ENCODE measurements at places on chromosomes 6 and 20.

DNA sequence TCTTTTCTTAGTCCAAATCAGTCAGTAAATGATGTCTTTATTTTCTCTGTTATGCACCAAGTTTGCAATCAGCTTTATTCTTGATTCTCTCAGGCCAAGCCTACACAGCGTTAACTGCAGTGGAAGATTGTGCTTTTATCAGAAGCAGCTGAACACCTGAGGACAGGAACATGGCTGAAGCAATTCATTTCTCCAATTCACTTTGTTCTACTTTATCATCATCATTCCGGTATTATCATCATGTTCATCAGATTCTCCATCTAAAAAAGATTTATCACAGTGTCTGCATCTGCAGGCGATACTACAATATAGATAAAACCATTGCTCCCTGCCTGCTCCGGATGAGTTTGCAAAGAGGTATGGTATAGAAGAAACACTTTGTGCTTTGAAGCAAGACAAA, 68.1 kb upstream of the STMND1 start:
- DNase-seq: no peak

GRCh38 chr20:13006825-13007224, 1.9 kb upstream of the SPTLC3 start:
- no peak for DNase-seq

GRCh38 chr6:67175101-67175500, 1460.0 kb upstream of the ADGRB3 start:
- DNase-seq: no peak

DNA sequence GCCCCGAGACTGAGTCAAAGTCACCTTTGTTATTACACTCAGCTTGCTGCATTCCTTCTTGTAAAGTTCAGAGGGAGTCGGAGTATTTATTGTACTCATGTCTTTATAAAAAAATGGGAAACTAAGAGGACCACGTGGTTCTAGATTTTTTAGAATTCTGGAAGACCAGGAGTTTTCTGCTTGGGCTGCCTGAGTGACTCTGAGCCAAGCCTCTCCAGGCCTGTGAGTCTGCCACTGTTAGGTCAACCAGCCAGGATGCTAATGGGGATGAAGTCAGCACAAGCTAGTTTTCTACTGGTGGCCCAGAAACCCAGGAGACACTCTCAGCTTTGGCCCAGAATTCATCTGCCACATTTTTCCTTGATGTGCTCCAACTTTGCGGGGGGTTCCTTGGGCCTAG, 453.5 kb upstream of the SULF2 start:
- no peak for DNase-seq

DNA sequence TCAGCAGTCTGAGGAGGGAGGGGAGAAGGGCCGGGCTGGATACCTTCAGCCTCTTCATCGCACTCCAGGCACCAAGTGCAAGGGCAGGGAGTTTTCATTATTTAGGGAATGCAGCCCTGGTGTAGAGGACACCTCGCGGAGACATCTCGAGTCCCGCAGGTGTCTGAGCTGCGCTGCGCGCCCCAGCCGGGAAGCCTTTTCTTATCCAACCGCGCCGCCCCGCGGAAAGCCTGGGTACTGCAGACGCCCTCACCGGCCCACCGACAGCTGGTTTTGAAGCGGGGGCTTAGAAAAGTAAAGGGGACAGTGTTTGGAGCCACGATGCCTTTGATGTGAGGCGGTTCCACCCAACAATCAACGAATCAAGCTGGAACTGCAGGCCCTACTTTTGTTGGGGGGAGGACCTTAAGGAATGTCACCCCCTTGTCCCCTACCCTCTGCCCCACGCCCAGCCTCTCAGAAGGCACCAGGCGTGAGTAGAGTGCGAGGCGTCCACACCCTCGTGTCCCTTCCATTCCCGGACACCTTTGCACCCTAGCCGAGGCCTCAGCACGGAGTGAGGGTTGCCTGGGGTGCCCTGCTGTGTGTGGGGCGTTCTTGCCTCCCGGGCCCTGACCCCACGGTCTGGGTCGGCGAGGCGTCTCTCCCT, 8.6 kb downstream of the NKX2-2 start:
- DNase-seq: peak; percentile 59

GRCh38 chr6:158060455-158061360, 79.0 kb downstream of the SYNJ2 start:
- DNase-seq: no peak

DNA sequence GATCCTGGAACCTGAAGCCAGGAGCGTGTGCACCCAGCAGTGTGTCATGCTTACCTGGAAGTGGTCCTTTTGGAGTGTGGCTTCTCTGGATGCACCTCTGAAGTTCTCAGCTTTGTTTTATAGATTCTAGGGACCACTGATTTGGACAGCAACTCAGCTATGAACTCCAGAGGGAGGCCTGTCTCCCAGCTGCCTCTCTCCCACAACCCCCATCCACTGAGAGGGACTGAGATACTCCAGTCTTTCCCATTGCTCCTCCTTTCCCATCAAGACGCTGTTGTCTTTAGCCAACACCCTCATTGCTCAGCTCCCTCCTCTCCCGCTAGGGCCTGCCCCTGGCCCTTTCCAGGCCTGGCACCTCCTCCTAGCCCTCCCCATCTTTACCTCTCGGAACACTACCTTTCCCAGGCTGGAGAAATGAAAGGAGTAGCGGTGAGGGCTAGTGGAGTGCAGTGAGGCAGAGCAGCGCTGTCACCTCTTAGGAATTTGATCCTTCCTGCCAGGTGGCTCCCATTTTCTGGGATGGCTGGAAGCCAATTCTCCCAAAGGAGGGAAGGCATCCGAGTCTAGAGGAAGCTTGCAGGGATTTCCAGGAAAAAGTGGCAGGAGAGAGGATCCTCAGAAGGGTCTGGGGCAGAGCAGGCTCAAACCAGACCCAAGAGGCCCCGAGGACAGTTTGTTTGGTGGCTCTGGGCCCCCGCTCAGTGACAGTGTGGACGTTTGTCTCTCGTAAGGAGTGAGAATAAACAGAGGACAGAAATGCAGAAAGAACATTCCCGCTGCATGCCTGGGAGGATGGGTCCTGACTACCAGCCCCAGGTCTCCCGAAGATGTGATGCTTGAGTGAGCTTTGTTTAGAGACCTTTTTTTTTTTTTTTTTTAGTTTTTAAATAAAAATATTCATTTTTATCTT, at the start of gene LRRN4:
TSS of gene LRRN4 (minus strand) at position 285 of the 913 bp plus-strand sequence. CDS start 1,261 bp downstream, outside the sequence.
- no peak for DNase-seq

DNA sequence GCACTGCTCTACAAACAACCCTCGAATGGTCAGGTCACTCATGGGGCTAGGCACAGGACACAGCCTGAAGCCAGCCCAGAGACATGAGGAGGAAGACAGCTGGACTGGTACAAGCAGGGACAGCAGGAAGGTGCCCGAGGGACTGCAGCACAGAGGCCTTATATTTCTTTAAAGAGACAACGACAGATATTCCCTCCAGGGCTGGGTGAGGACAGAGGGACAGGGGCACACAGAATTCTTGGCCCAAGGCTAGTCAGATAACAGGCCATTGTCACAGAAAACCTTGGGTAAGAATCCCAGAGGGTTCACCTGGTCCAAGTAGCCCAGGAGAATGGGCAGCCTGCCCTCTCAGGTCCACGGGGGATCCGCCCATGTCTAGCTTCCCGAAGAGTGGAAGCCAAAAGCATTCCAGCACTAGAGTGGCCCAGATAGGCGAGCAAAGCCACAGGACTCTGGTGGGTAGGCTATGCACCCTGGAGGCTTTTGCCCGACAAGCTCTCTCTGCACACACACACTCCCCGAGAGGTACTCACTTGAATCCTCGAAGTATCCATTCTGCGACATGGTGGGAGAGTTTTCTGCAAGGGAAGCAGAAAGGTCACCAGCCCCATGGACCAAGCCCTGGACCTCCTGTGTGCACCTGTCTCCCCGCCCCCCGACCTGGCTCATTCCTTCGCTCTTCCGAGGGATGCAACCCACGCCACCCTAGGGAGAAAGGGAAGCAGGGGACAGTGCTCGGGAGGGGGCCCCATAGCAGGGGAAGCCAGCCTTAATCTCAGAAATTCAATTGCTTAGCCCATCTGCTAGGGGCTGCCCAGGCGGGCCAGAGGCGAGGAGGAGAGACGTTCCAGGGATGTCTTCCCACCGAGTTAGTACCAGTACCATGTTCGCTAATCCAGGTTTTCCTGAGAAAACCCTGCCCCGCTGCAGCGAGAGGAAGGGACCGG, 1.7 kb downstream of the SLC4A11 start:
- no peak for DNase-seq

DNA sequence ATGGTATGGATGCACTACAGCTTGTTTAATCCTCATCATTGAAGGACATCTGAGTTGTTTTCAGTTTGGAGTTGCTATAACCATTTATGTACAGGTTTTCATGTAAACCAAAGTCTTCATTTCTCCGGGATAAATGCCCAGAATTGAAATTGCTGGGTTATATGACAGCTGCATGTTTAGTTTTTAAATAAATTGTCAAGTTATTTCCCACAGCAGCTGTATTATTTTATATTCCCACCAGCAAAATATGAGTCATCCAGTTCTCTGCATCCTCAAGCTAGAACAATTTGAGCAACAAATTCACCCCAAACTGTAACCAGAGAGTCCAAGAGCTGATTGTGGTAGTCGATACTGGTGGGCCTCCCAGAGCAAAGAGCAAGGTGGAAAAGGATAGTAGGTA, 161.0 kb upstream of the PRND start:
- no peak for DNase-seq

- DNase-seq: no peak
Measured at GRCh38 chr20:34575756-34576155, 17.2 kb downstream of the MAP1LC3A start.

GRCh38 chr20:49561256-49561655, 6.7 kb downstream of the PTGIS start:
- no peak for DNase-seq

- DNase-seq: no peak
Measured at GRCh38 chr20:47360297-47361056, 4.0 kb upstream of the ZMYND8 start.

- DNase-seq: no peak
Measured at GRCh38 chr20:46991880-46992639, 97.4 kb downstream of the EYA2 start.

DNA sequence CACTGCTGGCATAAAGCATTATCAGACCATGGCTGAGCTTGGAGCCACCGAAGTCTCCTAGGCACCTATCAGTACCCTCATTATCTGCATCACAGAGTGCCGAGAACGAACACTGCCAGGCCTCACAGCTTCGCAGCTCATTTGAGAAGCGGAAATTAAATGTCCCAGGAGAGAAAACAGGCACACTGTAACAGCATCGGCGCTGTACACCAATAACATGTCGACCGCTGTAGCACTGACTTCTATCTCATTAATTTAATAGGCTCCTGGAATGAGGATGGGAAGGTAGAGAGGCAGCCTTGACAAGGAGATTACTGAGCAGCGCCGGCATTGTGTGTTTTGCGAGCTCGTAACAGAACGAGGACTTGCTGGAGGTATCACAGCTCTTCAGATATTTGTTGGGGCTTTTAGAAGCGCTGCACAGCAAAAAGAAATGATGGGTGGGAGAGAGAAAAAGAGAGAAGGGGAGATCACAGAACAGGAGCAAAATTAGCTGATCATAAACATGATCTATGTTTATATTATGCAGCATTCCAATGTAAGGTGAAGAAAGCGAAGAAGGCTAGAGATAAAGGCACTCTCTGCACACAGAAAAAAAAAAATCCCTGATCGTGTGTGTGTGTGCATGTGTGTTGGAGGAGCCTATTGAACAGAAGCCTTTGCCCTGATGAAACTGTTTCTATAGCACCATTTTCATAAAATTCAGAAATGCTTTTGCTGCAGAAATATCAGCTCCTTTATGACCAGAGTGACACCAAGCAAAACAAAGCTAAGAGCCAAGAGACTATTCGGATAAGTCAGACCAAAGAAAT, 29.2 kb downstream of the ID4 start:
- DNase-seq: no peak

DNA sequence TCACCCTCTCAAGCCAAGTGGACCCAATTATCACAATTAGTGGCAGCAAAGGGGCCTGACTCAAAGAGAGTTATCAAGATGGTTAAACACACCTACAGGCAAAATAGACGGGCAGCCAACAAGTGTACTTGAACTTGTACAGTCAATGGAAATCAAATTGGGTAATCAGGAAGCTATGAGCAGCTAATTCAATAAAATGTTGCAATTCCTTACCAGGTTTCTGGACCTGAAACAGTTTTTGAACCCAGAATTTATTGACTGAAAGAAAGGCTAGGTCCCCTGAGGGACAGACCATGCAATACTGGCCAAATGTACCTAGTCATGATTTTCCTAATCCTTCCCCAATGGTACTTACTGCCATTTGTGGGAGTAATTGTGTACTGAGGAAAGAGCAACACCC, 679.8 kb downstream of the EPM2A start:
- no peak for DNase-seq

- DNase-seq: no peak
Measured at GRCh38 chr20:31566319-31566657, 38.8 kb upstream of the ID1 start.

DNA sequence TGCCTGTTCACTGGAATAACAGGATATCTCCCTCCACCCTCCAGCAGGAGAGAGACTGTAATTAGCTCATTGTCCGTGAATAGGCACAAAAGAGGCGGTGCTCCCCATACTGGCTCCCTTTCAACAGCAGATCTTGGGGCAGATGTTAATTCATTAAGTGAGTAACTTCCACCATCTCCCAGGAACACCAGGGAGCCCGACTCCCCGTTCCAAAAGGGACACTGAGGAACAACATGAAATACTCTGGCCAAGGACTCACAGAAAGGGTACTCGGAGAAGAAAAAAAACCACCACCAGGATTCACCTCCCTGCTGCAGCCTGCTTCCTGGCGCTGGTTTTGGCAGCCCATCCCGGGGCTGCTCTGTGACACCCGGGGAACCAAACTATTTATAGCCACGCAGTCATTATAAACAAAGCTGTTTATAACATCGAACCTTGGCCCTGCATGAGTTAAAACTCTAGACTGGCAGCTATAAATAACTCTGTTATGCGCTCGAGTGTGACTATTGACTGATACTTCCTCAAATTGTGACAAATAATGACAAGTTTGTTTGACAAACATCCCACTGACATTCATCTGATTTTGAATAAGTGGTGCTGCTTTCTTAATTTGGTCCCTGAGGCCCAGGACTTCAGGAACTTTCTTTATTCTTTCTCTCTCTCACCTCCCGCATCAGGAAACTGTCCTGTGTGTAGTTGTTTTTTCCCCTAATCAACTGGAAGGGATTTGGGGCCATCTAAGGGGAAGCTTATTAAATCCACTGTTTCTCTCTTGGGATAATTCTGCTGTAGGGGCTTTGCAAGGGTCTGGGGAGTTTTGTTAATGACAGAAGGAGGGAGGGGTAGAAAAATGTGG, 521.6 kb downstream of the CD83 start:
- DNase-seq: no peak

- DNase-seq: peak; percentile 12
Measured at GRCh38 chr6:119147101-119148053, 68.9 kb upstream of the FAM184A start.

GRCh38 chr6:137707590-137708360, 159.3 kb upstream of the TNFAIP3 start:
- peak; percentile 53 for DNase-seq

DNA sequence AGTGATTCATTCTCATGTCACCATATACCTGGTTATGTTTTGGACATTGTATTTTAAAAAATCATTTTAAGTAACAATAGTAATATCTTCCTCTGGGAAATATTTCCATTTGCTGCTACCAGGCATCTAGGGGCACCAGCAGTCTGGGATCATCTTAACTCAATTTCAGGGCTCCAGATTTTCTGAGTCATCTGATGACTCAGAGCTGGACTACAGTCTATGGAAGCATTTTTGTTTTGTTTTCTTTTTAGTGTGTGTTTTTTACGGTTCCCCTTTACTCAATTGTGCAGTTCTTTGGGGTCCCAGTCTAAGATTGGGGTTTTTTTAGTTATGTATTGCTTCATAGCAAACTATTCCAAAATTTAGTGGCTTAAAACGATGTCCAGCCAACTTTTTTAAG, 5.7 kb upstream of the FKBP5 start:
- DNase-seq: no peak
